ENCODE measurements at places on chromosomes 5 and 9. TPM values are rescaled to one million over a fixed set of nuclear protein-coding genes. Genes with fewer than 3 reads are reported as not detected.

DNA sequence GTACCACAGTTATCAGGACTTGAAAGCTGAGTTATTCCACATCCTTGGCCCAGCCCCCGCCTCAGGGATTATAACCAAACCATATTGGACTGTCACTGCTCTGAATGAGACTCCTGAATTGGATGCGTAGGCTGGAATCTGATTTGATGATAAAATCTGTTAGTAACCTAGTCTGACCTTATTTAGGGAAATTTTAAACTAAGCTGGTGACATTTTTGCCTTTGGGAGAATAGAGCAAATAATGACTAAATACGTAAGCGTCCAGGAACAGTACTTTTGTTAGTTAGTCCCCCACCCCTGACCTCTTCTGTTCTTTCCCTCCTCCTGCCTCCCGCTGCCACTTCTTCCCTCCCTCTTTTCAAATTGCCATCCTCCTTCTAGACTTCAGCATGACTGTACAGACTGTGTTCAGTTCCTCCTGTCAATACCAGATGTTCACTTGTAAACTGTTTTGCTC is 92.6 kb downstream of the TLE4 start:
- DNase-seq: no peak

GRCh38 chr5:1199649-1200494 is 1.5 kb upstream of the SLC6A19 start:
- DNase-seq: no peak

Gene ACTBL2
- not detected for polyA plus RNA-seq

GRCh38 chr9:33868440-33868973 is 51.5 kb downstream of the UBE2R2 start:
- DNase-seq: no peak

Gene TAS2R1
- not detected for polyA plus RNA-seq

Gene SHOC1
- 0.92 TPM for polyA plus RNA-seq

Gene KCNV2
- 0.10 TPM for polyA plus RNA-seq
